ENCODE measurements at places on chromosomes 4 and X.
A peak's percentile ranks its signal among the peaks of the same experiment; 100 is the strongest.

DNA sequence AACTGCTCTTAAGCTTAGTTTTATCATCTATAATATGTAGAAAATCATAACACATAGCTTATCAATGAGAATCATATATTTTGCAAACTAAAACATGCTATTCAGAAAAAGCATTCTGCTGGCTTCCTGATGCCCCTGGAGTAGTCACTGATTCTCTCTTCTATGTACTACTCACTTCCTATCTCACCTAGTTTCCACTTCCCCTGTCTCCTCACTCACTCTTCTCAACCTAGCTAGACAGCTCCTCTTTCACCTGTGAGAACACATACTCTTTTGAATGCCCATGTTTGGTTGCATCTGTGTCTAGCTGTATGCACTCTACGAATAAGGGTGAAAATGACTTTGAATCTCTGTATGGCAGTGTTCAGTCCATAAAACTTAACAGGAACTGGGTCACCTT lies 9.3 kb downstream of the TMEM144 start:
- DNase-seq = no peak

DNA sequence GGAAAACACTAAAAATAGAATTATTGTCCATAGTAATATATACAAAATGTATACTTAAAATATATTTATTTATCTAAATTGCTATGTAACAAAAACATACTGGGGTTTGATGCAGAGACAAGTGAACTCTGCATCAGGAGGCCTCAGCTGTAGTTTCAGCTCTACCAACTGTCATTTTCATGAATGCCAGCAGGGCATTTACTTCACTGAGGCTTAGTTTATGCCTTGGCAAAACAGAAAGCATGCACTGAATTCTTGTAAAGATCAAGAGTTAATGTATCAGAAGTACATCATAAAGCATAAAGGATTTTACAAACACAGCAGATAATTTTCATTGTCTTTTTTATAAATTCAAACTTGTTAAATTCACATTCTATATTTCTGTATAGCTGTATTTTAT lies 577.0 kb downstream of the C4orf33 start:
- peak; percentile 5 for DNase-seq

- DNase-seq = no peak
Measured at GRCh38 chr4:153210727-153211126, 6.5 kb downstream of the TRIM2 start.

DNA sequence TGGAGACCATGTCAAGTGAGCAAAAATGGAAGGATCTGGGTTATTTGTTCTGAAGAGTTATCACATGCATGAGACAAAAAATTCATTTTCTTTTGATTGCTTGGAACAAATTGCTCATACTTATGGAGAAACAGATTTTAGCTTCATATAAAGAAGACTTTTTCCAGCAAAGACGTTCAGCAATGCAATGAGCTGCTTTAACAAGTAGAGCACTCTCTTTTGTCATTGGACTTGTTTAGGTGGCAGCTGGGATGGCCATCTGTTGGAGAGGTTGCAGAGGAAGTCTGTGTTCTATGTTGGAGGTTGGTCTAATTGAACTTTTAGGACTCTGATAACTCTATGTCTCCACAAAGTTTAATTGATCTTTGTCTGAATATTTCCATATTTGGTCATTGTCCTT lies 19.9 kb upstream of the CEP135 start:
- no peak for DNase-seq

DNA sequence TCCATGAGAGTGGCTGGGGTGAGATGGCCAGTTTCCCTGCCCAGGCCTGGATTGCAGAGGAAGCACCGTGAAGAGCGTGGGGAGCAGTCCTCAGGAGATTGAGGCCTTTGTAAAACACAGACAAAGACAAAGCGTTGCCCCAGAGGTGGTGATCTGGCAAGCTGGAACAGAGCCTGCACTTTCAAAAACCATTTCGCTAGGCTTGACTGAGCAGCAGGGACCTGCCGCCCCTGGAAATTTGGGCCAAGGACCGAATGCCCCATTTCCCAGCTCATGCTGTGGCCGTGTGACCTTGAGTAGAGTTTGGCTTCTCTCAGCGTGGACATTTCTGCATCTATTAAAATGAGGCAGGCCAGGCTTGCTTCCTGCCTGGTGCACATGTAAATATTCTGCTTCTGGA lies 381.4 kb downstream of the BCOR start:
- DNase-seq = no peak

GRCh38 chrX:8867406-8867805 lies 66.2 kb upstream of the FAM9A start:
- no peak for DNase-seq

- no peak for DNase-seq
Measured at GRCh38 chrX:15087747-15088146, 182.1 kb downstream of the ASB9 start.

DNA sequence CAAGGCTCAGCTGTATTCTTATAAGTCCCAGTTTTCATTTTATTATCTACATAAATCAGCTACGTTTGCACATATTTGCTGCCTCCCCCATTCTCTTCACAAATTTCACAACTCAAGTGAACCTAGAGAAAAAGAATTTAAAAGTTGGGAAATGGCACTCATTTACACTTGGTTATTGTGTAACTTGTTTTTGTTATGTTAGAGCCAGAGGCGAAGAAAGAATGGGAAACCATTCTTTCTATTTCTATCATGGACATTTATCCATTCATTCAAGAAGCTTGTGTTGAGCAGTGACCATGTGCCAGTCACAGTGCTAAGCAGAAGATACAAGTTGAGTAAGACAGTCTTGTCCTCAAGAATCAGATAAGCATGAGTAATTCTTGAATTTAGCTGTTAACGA lies 13.5 kb downstream of the LIAS start:
- DNase-seq = no peak

- no peak for DNase-seq
Measured at GRCh38 chrX:131521824-131522223, 22.1 kb upstream of the OR13H1 start.

DNA sequence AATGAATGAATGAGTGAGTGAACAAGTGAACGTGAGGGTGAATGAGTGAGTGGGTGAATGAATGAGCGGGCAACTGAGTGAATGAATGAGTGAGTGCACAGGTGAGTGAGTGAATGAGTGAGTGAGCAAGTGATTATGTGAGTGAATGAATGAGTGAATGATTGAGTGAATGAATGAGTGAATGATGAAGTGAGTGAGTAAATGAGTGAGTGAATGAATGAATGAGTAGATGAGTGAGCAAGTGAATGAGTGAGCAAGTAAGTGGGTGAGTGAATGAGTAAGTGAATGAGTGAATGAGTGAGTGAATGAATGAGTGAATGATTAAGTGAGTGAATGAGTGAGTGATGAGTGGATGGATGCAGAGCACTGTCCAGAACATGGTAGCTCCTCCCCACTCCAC lies 205.8 kb downstream of the STK32B start:
- no peak for DNase-seq

DNA sequence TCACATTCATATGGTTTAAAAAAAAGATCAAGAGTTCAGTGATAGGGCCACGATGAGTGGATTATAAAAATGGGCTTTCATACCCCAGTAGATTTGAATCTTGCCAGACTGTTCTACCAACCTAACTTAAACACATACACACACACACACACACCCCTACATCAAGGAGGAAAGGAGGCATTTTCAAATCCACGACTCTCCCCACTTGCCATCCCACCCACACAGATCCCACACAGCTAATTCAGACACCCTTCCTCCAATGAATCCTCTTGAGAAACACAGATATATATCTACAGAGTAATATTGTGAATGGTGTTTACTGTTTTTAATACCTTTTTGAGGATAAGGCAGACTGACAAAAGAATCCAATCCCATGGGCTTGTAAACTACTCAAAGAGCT lies 16.8 kb downstream of the SUPT20HL1 start:
- DNase-seq = no peak

DNA sequence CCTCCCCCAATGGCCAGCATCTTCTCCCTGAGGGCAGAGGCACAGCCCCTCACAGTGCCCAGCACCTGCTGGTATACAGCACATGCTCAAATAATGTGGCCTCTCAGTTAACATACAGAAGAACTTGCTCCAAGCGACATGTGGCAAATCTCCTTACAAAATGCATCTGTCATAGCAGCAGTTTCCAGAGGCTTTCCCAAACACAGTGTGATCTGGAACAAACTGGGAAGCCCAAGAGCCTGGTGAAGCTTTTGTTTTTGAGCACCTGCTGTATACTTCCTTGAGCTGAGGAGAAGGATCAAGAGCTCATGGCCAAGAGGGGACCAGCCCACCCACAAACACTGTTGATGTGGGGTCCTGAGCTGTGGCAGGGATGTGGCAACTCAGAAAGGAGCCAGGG lies 34.8 kb upstream of the HTRA3 start:
- DNase-seq = no peak

- DNase-seq = peak; percentile 97
Measured at GRCh38 chr4:65416891-65417290, 253.4 kb downstream of the EPHA5 start.

- DNase-seq = no peak
Measured at GRCh38 chr4:56723201-56723605, 42.1 kb upstream of the HOPX start.

Data from NCI-H69 (cell line).